ENCODE measurements at places on chromosomes 16 and 17. TPM values are rescaled to one million over a fixed set of nuclear protein-coding genes. Genes with fewer than 3 reads are reported as not detected.
A peak's percentile ranks its signal among the peaks of the same experiment; 100 is the strongest.

DNA sequence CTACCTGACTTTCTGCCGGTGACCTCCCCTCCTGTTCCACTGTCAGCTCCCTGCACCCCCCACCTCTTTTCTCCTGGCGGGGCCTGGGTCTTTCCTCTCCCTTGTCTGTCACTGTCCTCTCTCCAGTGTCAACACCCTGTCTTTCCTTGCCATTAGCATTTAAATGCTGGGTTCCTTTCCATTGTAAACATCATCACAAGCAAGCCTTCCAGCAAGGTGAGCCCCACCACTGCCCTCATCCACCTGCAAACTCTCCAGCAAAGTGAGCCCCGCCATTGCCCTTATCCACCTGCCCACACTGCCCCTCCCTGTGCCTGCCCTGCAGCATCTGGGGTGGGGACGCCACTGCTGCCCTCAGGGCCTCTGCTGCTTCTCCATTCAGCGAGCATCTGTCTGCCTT, 195.0 kb downstream of the ENGASE start:
- no peak for DNase-seq

DNA sequence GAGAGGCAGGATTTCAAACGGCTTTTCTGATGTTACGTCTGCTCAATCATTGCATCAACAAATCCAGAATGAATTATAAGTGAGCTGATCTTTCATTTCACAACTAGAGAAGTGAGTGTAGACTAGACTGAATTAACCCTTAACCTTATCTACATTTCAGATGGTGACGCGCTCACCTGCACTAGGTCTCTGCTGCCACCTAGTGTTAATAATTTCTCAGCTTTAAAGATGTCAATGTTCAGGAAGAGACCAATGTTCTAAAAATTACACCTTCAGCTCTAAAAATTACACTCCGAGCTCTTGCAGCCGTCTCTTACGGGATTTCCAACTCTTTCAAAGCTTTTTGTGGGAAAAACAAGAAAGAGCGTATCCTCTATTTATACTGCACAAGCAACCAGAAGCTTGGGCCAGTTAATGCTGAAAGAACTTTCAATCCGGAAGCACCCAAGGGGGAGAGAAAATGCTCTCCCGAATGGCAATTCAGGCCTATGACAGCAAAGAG, 88.2 kb upstream of the FA2H start:
- no peak for DNase-seq

GRCh38 chr16:31380201-31380600, 12.9 kb upstream of the ITGAD start:
- DNase-seq, result no peak

- no peak for DNase-seq
Measured at GRCh38 chr16:28837672-28838557, 8.2 kb downstream of the TUFM start.

Gene SLC25A19
- 14.4 TPM for total RNA-seq

- no peak for DNase-seq
Measured at GRCh38 chr17:57778306-57778705, 33.2 kb upstream of the CCDC182 start.

- DNase-seq, result peak; percentile 78
Measured at GRCh38 chr16:67000384-67001351, 12.3 kb downstream of the CES4A start.

GRCh38 chr16:28276301-28276700, 16.0 kb upstream of the SBK1 start:
- no peak for DNase-seq

Gene SDR42E1
- total RNA-seq, result 21.5 TPM

DNA sequence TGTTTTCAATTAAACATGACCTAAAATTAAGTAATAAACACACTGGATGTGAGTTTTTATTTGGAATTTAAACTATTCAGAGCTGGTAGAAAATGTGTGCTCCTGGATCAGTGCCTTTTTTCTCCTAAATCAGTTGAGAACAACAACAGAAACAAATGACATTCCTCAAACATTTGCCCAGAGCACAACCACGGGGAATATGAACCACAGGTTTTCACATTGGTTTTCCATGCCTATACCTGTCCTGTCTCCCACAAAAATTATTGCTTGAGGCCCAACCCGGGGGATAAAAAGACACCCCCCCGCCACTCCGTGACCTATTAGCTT, 6.8 kb downstream of the HSBP1 start:
- no peak for DNase-seq

Gene SMPD3
- total RNA-seq, result 31.2 TPM

GRCh38 chr17:46788796-46789195, 29.7 kb downstream of the WNT3 start:
- no peak for DNase-seq

Gene NPIPA8
- total RNA-seq, result 1.6 TPM

DNA sequence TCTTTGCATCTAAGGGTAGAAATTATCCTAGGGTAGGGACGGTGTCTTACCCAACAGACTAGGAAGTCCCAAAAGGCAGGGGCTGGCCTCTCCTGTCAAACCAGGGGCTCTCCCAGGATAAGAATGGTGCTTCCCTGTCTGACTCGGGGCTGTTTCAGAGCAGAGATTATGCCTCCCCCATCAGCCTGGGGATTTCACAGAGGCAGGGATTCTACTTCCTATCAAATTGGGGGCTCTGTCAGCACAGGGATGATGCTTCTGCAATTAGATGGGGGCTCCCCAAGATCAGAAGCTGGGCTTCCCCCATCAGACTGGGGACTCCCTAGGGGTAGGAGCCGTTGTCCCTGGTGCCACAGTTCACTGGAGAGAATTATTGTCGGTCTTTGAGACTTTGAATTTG, 2.3 kb downstream of the NXPH3 start:
- DNase-seq, result no peak

GRCh38 chr16:10911267-10911666, 31.0 kb downstream of the DEXI start:
- no peak for DNase-seq

DNA sequence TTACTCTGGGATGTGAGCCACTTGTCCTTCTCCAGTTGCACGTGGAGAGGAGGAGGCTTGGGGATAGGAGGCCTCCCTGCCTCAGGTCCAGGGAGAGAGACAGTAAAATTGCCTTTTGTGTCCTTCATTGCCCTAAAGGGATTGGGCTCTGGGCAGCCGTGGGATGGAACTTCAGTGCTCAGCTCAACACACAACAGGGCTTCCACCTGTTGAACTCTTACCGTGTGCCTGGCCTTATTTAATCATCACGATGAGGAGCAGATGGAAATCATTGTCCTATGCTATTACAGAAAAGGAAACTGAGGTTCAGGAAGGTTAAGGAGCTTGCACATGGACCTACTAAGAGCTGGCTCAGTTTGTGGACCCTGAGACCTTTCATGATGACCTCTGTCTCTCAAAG, 92.4 kb upstream of the CDC42EP4 start:
- DNase-seq, result no peak

GRCh38 chr17:78127888-78128550, 536 bp downstream of the TMC6 start:
- DNase-seq, result peak; percentile 68

GRCh38 chr17:72318131-72318530, 197.3 kb downstream of the SOX9 start:
- no peak for DNase-seq

- no peak for DNase-seq
Measured at GRCh38 chr16:70453892-70454221, 538 bp upstream of the FCSK start.

Gene TEKT5
- 0.64 TPM for total RNA-seq

DNA sequence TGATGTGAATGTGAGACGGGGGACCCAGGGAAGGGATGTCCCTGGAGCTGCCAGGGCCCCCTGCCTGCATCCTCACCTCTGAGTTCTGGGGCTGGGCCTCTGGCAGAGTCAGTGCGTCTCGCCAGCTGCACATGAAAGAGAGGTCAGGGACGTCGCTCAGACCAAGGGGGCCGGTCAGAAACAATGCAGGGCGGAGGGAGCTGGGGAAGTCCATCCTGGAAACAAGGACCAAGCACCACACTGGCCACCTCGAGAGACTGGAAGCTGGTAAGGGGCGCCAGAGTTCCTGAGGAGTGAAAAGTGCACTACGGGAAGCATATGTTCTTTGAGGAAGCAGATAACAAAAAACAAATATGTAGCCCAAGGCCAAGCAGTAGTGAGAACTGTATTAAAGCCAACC, 2.1 kb downstream of the TAF1C start:
- no peak for DNase-seq

Gene RCVRN
- total RNA-seq, result 0.48 TPM

DNA sequence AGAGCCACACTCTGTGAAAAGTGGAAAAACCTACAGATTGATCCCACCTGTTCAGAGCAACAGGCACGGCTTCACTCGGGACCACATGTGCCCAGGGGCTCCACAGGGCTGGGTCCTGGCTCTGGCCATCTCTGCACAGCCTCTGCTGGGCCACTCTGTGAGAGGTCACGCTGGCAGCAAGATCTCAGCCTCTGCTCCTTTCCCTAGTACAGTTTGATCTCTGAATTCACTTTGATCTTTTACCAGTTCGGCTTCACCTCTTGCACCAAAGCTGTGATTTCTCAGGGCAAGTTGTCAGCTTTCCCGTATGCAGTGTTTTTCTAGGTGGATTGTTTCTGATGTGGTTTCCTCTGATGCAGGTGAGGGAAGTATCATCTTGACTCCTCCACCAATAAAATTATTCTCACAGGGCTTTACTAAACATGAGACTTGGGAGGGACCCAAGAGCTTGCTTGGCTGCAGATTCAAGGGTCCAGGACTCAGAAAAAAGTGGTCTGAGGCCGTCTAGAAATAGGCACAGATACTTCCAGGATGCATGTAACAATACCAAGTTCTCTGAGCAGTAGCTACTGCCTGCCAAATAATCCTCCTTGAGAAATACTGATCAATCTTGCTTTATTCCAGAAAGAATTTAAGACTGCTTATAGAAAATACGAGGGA, 24.0 kb upstream of the ALDH3A1 start:
- no peak for DNase-seq

- no peak for DNase-seq
Measured at GRCh38 chr16:21702276-21702675, 38.5 kb downstream of the OTOA start.

Gene PLEKHG4
- 33.7 TPM for total RNA-seq

Gene ADGRG1
- 124 TPM for total RNA-seq

- no peak for DNase-seq
Measured at GRCh38 chr16:87342504-87342903, 25.3 kb upstream of the C16orf95 start.

DNA sequence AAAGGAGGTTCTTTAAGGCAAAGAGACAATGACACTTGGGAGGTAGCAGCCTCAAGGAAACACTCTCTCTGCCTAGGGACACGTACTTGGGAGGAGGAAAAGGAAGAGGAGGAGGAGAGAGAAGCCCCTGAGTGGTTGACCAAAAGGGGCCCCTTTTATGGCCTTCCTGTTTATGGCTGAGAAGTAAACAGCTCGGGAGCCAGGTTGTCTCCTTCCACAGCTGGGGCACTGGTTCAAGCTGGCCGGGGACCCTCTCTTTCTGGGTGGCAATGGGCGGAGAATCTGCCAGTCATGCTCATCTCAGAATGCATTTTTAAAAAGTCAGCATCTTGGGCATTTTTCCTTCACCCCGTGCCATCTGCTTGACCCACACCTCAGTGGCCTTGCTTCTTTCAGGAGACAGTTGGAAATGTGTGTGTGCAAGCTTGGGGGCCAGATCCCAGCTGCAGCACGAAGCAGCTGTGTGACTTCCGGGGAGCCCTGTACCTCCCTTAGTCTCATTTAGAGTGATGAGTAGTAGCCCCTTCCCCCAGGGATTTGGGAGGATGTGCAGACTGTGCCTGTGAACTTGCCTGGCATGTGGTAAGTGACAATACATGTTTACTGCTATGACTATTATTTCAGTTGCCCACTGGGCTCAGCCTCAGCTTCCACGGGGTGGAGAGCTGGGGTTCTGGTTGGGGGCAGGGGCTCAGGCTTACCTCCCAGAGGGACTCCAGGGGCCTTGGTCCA, 33.8 kb upstream of the SALL1 start:
- DNase-seq, result no peak

- no peak for DNase-seq
Measured at GRCh38 chr17:43595466-43595865, 49.3 kb upstream of the ETV4 start.

- DNase-seq, result no peak
Measured at GRCh38 chr16:31711344-31711845, 162.2 kb upstream of the ZNF267 start.

- DNase-seq, result no peak
Measured at GRCh38 chr16:84532855-84533486, 28.5 kb upstream of the MEAK7 start.

GRCh38 chr16:5002699-5003143, 31.0 kb downstream of the NAGPA start:
- no peak for DNase-seq

- no peak for DNase-seq
Measured at GRCh38 chr17:50432125-50432762, 6.2 kb downstream of the ACSF2 start.

DNA sequence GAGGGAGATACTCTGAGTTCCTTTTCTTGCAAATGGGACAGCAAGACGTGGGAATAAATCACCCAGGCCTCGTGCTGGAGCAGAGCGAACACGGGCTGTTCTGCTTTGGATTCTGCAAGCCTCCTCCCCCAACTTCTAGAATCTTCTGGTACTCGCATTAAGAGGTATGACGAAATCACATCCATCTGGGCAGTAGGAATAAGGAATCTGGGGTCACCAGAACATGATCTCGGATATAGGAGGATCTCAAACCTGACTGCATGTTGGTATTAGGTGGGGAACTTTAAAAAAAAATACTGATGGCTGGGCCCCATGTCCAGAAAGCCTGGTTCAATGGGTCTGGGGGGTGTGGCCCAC, 49.8 kb upstream of the USP7 start:
- DNase-seq, result no peak

DNA sequence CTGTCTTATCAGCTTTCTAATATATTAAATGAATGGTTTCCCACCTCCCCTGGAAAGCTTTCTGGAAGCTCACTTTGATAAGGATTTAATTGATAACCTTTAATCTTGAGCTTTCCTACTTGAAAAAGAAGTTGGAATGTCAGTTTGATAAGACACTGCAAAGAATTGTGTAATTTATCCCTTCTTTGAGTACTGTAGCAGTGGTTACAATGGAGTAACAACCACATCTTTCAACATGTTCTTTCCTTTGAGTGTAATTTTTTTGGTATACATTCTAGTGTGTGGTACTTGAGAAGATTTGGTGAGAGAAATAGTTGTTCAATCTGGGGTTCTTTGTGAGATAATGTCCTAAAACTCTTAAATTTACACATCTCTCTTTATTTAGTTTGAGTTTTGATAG, 43.4 kb downstream of the CPD start:
- no peak for DNase-seq

- DNase-seq, result no peak
Measured at GRCh38 chr17:80956321-80957190, 35.1 kb upstream of the CHMP6 start.

DNA sequence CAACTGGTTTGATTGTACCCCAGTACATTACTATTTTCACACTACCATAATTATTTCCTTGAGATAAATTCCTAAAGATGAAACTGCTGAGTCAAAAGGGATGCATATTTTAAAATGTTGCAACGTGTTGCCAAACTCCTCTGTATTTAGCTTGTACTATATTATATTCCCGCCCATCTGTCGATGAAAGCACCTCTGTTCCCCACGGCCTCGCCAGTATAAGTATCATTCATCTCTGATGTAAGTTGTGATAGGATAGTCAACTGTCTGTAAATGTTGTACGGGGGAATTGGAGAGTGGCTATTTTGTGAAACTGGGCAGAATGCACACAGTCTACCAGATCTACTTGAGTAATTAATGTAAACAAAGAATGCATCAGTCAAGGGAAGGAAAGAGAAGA, 47.7 kb upstream of the TNRC6A start:
- DNase-seq, result no peak

- DNase-seq, result no peak
Measured at GRCh38 chr16:9845661-9846361, 336.4 kb downstream of the GRIN2A start.

Gene ZNF423
- total RNA-seq, result 1.9 TPM

- DNase-seq, result no peak
Measured at GRCh38 chr16:11913425-11914079, 2.2 kb downstream of the GSPT1 start.

GRCh38 chr17:12789481-12790248, at the start of gene ARHGAP44:
ARHGAP44 (plus strand) TSS chr17:12789498; CDS start chr17:12789839, 341 bp downstream.
- no peak for DNase-seq
